ENCODE measurements at places on chromosomes 5 and 9.

GRCh38 chr9:108913391-108913790 is 20.5 kb downstream of the ELP1 start:
- no peak for DNase-seq

DNA sequence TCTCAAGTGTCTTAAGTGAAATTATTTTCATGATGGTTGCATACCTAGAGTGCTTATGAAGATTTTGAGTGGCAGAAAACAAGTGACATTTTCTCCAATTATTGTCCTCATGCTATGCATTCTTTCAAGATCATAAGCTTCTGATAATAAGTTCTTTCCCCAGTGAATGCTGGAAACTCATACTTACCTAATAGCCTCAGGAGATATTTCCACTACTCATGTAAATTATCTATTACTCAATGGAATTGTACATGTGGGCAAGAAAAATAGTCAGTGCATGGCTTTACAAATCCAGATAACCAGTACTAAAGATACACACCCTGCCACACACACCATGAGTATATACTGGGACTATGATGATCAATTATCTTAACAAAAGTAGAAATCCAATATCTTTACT is 1219.4 kb upstream of the C9orf72 start:
- DNase-seq = no peak

DNA sequence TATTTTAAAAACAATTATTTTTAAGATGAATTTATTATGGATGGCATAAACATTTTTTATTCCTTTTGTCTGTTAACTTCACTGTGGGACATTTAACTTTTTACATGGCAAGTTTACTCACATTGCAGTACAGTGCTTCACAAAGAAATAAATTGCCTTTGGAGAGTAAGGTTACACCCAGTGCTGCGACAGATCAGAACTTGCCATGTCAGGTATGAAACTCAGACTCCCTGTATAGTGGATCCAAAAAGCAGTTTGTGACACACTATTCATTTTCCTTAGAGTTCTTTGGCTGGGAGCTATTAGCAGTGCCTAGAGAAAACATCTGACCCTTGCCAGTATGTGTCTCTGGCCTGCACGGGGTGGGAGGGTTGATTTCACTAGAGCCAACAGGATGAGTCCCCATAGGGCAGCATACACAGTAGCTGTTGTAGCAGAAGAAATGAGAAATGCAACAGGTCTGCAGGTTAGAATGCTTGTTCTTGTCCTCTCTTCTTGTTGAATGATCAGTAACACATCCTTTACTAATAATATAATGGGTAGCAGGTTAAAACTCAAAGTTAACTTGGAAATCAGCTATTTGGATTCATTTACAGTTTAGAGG is 42.9 kb downstream of the STARD4 start:
- no peak for DNase-seq

GRCh38 chr9:99851500-99851822 is 29.8 kb downstream of the NR4A3 start:
- DNase-seq = no peak

DNA sequence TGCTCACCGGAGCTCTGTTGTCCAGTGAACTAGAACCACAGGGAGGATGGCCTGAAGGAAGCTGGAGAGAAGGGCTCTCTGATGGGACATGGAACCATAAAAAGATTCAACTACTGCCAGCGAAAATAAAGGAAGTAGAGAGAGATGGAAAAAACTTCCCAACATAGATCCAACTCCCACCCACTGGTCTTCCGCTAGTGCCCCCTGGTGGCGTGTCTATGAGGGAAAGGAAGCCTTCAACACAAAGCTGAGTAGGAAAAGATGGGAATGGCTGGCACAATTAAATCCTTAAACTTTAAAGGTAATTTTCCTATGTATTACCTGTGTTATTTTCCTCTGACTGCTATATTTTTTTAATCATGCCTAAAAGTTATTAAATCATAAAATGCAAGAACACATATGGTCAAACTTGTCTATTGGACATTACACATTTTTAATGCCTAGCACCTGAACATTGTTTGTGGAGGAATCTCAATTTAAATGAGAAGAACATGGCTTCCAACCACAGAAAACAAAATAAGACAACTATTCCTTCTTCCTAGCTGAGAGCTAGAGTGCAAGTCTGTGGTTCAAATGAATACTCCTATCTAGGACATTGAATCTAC is 51.5 kb downstream of the CEP120 start:
- no peak for DNase-seq

GRCh38 chr5:66440202-66440680 is 156.0 kb upstream of the MAST4 start:
- no peak for DNase-seq

DNA sequence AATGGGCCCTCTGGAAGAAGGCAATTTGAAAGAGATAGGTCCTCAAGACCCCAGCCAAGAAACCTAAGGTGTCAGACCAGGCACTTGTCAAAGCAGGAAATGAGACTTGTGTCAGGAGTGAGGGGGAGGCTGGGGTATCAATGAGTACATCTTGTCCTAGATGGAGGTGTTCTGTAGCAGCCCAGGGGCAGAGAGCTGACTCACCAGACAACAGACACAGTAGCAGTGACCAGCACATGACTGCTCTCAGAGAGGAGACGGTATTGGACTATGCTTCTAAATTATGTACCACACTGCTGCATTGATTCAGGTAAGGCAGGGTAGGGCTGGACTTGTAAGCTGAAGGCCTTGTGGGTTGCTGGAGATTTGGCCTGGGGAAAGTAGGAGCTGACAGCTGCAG is 551.2 kb upstream of the KLF4 start:
- no peak for DNase-seq
